ENCODE measurements at places on chromosomes 12 and 14.

DNA sequence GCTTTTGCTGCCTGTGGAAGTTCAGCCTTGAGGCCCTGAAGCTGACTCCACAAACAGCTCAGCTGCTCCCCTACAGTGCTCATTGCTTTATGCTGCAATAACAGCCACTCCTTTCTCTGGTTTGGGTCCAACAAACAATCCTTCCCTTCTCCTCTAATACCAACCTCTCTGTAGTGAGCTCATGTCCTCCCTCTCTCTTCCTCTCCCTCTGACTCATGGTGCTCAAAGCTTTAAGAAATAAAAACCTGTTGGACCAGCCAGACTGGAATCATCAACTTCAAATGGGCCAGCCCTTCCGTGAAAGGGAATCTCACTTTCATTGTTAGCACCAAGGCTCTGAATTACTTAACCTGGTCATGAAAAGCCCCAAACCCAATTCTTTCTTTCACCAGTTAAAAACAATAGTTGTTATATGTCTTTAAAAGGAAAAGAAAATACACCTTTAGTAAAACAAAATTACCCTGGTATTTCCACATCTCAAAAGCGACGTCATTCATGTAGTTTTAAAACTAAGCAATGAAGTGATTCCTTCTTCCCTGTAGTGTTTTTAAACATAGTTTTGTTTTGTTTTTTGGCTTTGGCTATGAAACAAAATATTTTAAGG lies 126.4 kb downstream of the DUSP6 start:
- no peak for DNase-seq

DNA sequence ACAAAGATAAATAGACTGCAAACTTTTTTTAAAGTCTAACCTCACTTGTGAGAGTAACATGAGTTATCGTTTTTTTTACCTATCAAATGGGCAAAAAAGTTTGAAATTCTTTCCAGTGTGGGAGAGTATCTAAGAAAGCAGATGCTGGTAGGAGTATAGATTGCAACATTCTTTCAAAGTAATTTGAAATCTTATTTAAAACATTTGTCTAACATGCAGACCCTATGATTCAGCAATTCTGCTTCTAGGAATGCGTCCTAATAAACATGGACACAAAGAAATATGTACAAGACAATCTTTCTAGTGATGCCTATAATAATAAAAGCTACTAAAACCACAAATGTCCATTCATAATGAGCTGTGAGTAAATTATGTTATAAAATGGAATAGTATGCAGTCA lies 110.4 kb upstream of the TMCC3 start:
- no peak for DNase-seq

- DNase-seq = no peak
Observed at GRCh38 chr14:70692210-70692609, 50.5 kb downstream of the TTC9 start.

DNA sequence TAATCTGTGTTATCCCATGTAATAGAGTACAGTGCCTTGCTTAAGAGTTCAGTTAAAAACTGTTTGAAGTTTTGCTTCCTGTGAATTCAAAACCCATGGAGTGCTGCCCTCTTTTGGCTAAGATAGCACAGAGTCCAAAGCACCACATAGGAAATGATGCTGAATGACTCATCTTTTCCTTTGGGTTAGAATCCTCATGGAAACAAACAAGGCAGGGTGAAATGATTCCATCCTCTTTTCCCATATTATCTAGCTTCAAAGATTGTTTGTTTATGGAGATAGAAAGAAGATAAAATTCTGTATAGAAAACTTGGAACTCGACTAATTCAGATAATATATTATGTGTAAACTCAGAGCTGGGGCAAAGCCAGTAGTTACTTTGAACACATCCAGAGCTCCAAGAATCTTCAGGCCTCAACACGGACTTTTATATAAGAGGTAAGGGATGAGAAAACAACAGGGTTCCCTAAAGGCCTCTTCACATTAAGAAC lies 87.4 kb downstream of the OTOGL start:
- peak; percentile 67 for DNase-seq

DNA sequence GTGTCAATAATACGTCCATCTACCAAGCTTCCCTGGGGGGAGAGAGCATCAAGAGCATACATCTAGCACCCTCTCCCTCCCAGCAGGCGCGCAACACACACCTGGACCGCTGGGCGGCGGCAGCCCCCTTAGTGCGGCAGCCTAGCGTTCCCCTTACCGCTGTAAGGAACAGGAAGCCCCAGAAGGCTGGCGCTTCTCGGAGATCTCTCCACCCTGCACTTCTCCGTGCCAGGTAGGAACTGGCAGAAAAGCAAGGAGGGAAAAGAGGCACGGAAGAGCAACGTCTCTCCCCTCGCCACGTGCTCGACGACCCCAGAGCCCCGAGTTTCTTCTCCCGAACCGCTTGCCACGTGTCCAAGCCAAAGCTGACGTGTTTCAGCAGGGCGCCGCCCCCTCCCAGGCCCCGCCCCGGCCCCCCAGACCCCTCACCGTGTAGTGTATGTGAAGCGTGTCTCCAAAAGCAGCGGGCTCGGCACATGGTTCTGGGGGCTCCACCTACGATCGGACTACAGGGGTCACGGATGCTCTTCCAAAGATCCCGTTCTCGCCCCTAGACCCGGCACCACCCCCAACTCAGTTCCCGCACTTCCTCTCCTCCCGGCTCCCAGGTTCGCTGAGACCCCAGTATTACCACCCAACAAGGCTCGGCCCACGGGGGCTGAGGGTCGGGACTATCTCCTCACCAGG lies 532 bp downstream of the FKBP11 start:
- peak; percentile 72 for DNase-seq

- no peak for DNase-seq
Observed at GRCh38 chr12:24268663-24269186, 319.3 kb upstream of the SOX5 start.

DNA sequence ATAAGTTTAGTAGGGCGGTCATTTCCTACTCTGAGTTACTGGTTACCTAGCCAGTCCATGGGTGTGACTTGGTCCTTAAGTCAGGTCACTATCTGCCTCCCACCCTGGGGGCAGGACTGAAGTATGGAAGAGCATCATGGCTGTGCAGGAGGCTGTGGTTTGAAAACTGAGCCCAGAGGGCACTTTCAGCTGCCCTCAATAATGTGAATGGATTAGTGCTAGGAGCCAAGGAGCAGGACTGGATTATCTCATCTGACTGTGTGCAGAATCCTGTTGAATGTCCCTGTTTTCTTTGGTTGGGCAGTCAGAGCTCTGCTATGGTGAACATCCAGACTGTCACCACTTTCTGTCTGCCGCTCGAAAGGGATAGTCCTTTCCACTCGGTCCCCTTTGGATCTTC lies 1.6 kb downstream of the ATXN7L3B start:
- DNase-seq = no peak

DNA sequence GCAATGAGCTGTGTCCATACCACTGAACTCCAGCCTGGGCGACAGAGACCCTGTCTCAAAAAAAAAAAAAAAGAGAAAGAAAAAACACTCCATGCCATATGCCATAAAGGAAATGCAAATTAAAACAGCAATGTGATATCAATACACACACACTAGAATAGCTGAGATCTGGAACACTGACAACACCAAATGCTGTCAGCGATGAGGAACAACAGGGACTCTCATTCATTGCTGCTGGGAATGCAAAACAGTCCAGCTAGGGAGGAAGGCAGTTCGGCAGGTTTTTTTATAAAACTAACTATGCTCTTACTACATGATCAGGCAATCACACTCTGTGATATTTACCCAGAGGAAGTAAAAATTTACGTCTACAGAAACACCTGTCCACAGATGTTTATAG lies 3.4 kb upstream of the ABCB9 start:
- no peak for DNase-seq

DNA sequence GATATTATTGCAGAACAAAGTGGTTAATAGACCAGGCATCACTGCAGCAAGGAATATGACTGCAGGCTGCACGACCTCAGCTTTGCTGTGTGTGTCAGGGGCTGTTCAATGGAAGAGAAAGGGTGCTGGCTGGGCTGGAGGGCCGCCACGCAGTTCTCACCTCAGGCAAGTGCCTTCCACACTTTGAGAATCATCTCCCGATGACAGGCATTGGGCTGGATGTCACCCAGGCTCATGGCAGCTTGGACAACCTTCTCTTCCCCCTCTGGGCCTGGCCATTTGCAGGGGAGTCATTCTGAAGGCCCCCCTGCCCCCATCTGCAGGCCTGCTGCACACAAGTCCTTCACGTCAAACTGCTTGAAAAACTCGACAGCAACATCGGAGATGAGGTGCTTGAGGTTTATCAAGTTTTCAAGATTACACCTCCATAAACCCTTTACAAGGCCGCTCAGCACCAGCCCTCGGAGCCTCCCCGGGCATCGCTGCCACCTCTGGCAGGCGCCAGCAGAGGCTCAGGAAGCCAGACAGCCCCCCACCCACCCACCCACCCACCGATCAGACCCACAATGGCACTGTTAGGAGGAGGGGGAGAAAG lies 165.9 kb upstream of the GSC start:
- no peak for DNase-seq

- no peak for DNase-seq
Observed at GRCh38 chr14:53881161-53881871, 75.3 kb downstream of the BMP4 start.

DNA sequence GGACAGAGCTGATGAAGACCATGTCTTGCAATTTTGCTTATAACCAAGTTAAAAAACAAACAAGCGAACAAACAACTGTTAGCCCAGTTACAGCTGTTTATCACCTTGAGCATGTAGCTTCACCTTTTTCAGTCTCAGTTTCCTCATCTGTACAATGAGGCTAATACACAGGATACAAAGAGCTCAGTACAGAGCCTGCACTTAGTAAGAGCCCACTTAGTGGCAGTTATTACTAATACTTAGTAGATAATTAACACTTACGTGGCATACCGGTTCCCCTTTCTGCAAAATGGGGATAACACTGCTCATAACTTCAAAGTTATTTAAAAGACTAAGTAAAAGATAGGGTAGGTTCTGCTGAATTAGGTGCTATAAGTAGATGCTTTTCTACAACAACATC lies 228.0 kb downstream of the MON2 start:
- no peak for DNase-seq

GRCh38 chr12:30908722-30909348 lies 17.7 kb upstream of the TSPAN11 start:
- no peak for DNase-seq

Measured in COR-L47 (cell line).